ENCODE measurements at places on chromosomes 1 and 21. TPM values are rescaled to one million over a fixed set of nuclear protein-coding genes. Genes with fewer than 3 reads are reported as not detected.
A peak's percentile ranks its signal among the peaks of the same experiment; 100 is the strongest.

The ZNF687 gene
- 16.9 TPM for total RNA-seq

The DSCAM gene
- total RNA-seq = not detected

DNA sequence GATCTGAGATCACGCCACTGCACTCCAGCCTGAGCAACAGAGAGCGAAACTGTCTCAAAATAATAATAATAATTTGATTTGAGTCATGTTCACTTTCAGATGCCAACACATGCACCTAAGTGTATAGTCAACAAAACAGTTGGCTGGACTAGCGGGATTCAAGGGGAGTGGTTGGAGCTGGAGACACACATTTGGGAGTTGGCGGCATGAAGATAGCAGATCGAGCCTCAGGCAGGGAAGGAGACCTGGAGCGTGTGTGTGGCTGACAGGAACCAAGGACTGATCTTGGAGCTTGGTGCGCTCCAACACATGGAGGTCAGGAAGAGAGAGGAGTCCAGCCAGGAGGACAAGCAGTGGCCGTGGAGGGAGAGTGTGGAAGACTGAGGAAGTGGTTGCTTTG, 14.6 kb upstream of the PGD start:
- H3K4me1 ChIP-seq = peaks cover 26% of the 10 kb centered on the region
- H3K27ac ChIP-seq = no peak overlapping the region
- H3K27me3 ChIP-seq = no peaks in the 10 kb centered on the region
- no peak for DNase-seq

The RPE65 gene
- not detected for total RNA-seq

- no peak overlapping the region for H3K4me3 ChIP-seq
- DNase-seq = peak; percentile 46
- no peaks in the 10 kb centered on the region for H3K36me3 ChIP-seq
- H3K27me3 ChIP-seq = no peaks in the 10 kb centered on the region
- peaks cover 22% of the 10 kb centered on the region for H3K4me1 ChIP-seq
These were observed 13.3 kb upstream of the S100A2 start for GRCh38 chr1:153578936-153579335.

- H3K36me3 ChIP-seq = no peaks in the 10 kb centered on the region
- peak; percentile 63 for DNase-seq
These were observed 173.3 kb upstream of the FOXD3 start for GRCh38 chr1:63148825-63149645.

DNA sequence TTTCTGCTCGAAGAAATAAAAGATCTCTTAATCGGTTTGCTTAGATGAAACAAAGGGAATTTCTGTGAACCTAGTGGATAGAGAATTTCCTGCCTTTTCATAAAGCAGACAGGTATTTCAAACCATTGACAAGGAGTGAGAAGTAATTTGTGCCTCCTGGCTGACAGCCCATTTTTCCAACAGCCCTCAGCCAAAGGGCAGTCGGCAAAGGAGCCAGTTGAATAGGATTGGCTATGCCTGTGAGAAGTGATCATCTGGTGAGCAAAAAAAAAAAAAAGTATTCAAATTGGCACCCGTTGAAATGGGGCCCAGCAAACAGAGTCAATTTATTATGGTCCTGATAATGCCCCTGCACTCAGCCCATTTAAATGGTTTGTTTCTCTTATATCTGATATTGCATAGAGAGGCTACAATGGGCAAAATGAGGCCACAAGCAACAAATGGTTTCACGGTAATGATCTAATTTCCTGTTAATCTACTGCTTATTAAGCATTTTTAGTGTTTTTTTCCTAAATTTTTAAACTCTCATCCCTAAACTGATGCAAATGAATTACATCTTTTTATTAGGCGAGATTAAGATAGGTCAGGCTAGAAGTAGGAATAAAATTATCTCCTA, 477.5 kb downstream of the NUF2 start:
- no peak overlapping the region for H3K27ac ChIP-seq
- peaks cover 6% of the 10 kb centered on the region for H3K4me1 ChIP-seq
- no peak for DNase-seq
- H3K4me3 ChIP-seq = no peak overlapping the region
- H3K27me3 ChIP-seq = no peaks in the 10 kb centered on the region
- H3K36me3 ChIP-seq = no peaks in the 10 kb centered on the region

The EIF2D gene
- 46.7 TPM for total RNA-seq

- no peaks in the 10 kb centered on the region for H3K4me1 ChIP-seq
- H3K27me3 ChIP-seq = no peaks in the 10 kb centered on the region
- no peak for DNase-seq
These were observed 158.9 kb upstream of the JUN start for GRCh38 chr1:58942759-58943191.

The PIAS3 gene
- 32.5 TPM for total RNA-seq

- peaks cover 38% of the 10 kb centered on the region for H3K4me1 ChIP-seq
- no peaks in the 10 kb centered on the region for H3K36me3 ChIP-seq
- no peak overlapping the region for H3K4me3 ChIP-seq
These were observed 5.4 kb downstream of the CDKN2C start for GRCh38 chr1:50975436-50975835.

The RGS13 gene
- total RNA-seq = not detected

DNA sequence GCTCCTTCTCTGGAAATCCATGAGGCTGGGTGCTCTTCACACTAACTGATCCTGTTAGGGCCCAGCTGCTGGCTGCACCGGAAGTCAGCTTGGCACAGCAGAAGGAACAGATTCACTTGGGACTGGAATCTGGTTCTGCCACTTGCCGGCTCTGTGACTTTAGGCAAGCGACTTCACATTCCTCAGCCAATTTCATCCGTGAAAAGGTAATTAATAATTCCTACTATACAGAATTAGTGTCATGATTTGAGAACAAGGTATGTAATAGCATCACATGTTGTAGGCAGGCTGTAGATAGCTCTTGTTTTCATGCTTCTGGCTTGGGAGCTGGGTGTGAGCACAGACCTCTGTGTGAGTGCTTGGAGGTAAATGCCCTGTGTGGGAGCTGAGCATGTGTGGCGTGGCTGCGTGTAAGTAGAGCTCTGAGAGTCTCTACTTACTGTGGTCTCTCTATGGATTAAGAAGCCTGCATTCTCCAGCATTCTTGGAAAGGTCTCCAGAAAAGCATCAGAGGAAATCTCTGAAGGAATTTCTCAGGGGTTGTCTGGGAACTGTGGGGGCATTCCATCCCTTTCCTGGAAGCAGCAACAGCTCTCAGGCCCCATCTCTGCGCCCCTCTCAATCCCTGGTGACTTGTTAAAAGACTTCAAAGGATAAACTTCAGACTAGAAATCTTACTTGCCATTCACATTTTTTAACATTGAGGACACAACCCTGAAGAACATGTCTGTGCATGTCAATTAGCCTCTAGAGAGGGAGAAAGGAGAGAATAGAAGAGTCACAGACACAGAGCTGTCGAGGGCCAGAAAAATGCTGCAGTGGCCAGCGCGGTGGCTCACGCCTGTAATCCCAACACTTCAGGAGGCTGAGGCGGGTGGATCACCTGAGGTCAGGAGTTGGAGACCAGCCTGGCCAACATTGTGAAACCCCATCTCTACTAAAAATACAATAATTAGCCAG, 47.7 kb upstream of the PPM1J start:
- no peak overlapping the region for H3K27ac ChIP-seq
- no peaks in the 10 kb centered on the region for H3K27me3 ChIP-seq
- peaks cover 9% of the 10 kb centered on the region for H3K4me1 ChIP-seq
- peak; percentile 22 for DNase-seq

GRCh38 chr1:180282401-180283044, 52.5 kb downstream of the LHX4 start:
- H3K4me1 ChIP-seq = no peaks in the 10 kb centered on the region
- H3K4me3 ChIP-seq = no peak overlapping the region
- no peak for DNase-seq
- no peak overlapping the region for H3K27ac ChIP-seq

- DNase-seq = no peak
- no peak overlapping the region for H3K27ac ChIP-seq
- no peak overlapping the region for H3K4me3 ChIP-seq
- no peaks in the 10 kb centered on the region for H3K27me3 ChIP-seq
These were observed 80.9 kb downstream of the SPSB1 start for GRCh38 chr1:9373619-9374018.

DNA sequence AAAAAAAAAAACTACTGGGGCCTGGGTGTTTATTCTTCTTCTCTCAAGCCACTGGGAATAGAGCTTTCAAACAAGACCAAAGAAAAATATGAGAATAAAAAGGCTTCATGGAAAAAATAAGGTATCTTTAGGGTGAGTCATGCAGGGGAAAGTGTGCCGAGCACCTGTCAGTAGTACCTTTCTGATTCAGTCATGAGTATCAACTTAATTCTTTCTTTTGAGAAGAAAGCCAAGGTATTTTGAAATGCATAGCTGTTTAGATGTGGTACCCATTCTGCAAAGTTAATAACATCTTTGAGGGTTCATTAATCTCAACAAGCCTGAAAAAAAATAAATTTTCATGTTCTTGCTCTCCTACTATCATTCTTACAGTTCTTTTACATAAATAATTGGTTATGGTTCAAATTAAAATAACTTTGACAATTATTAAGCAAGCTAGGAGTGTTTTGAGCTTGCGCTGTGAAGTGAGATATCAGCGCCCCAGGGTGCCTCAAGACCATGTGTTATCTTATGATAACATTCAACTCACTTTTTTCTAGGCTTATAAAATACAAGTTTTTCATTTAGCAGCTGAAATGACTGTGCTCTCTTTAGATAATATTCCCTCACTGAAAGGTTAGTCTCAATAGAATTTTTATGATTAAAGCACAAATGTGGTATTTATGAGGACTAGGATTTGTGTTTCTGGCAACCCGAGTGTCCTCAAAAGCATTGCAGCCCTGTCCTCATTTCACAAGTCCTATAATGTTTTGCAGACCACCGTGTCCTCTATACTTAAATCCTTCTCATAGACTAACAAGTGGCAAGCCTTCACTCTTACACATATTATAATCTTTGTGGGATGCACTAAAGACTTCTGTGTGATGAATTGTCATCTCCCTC, 138.6 kb downstream of the SLC44A5 start:
- H3K27ac ChIP-seq = no peak overlapping the region
- DNase-seq = no peak
- no peaks in the 10 kb centered on the region for H3K27me3 ChIP-seq

The LHX4 gene
- total RNA-seq = not detected

Data from GM23248 (cell line).